ENCODE measurements at places on chromosomes 12 and 14.

DNA sequence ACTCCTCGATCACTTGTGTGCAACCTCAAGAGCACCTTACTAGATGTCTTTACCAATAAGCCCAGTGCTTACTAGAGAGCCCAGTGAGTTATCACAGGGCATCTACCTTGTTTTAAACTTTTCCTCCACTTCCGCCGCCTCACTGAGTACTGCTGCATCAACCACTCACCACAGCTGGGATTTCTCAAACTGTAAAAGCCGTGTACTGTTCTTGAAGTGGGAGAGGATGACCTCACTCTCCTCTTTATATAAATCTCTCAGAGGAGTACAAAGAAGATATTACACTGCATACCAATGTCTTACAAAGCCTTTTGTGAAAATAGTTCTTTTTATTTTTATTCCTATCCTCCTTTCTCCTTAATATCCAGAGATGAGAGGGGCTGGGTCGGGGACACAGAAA, 94.1 kb downstream of the PLCZ1 start:
- DNase-seq: no peak

- DNase-seq: no peak
Measured at GRCh38 chr14:96029089-96029645, 10.0 kb upstream of the C14orf132 start.

- no peak for DNase-seq
Measured at GRCh38 chr12:4630262-4630661, 18.6 kb downstream of the AKAP3 start.

DNA sequence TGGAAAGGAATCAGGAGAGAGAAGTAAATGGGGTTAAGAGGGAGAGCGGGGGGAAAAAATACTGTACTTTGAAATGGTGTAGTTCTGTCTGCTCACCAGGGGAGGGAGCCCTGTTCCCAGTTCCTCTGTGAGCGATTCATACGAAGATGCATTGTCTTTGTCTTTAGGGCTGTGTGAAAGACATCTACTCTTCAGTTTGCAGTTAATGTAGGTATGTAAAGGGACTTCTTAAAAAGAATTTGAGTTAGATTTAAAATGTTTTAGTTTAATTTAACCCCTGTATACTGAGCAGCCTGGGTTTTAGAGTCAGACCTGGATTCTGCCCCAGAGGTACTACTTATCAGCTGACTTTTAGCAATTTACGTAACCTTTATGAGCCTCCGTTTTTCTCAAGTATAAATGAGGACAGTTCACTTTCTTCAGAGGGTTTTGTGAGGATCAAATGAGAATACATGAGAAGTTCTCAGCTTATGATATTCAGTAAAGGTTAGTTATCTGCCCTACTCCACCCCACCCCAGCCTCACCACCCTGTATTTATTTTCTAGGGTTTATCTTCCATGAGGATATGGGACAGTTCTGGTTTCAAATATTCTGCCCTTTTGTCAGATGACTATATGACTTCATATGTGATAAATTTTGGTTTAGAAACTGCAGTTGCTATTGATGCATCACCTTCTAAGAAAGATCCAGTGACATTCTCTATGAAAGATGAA, 82.5 kb upstream of the EVL start:
- DNase-seq: no peak

GRCh38 chr12:79023261-79023660, 158.7 kb downstream of the SYT1 start:
- DNase-seq: no peak

GRCh38 chr12:80805106-80805505, 88.4 kb downstream of the MYF5 start:
- no peak for DNase-seq

DNA sequence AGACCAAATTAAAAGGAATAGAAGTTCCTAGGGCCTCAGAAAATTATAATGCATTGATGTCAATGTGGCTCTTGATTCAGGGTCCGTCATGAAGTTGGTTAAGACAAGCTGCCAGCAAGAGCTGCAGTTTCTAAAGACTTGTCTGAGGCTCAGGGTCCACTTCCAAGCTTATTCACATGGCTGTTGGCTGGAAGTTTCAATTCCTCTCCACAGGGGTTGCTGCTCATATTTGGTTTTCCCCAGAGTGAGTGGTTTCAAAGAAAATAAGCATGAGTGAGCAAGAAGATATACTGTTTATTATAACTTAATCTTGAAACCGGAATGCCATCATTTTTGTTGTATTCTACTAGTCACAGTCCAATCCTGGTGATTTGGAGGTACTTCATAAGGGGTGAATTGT, 1247.4 kb downstream of the LRFN5 start:
- DNase-seq: no peak

DNA sequence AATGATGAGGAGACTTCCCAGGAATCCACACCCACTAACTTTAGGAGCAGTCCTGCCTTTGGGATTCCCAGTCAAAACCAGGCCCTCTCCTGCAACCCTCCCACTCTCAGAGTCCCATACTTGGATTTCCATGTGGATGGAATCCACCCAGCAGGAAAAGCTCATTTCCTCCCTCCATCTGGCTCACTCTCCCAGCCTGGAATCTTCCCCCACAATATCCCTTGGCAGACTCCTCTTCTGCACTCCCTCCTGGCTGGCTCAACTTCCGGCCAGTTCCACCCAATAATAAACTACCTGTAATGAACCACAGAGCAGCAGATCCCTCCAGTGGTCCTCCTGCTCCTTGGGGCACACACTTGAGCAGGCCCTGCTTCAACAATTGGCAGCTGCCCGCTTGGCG, 102.8 kb upstream of the EGLN3 start:
- DNase-seq: no peak

GRCh38 chr14:92426237-92426636, 87.3 kb upstream of the RIN3 start:
- DNase-seq: no peak

GRCh38 chr12:7376196-7376595, 67.8 kb downstream of the CD163L1 start:
- DNase-seq: no peak

DNA sequence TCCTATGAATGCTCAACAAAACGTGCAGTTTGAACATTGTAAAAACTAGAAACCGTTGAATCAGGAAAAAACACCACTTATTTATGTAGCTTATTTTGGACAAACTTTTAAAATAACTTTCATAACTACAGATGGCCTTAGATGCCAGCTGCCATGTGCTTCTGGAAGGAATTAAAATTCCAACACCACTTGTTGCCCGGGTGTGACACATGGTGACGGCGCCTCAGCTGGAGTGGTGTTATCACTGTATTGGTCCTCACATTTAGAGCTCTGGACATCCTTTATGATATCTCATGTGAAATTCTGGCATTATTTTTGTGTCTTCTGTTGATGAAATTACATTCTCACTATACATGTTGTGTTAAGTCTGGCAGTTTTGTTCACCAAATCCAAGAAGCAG, 211.0 kb downstream of the IPO8 start:
- DNase-seq: no peak

DNA sequence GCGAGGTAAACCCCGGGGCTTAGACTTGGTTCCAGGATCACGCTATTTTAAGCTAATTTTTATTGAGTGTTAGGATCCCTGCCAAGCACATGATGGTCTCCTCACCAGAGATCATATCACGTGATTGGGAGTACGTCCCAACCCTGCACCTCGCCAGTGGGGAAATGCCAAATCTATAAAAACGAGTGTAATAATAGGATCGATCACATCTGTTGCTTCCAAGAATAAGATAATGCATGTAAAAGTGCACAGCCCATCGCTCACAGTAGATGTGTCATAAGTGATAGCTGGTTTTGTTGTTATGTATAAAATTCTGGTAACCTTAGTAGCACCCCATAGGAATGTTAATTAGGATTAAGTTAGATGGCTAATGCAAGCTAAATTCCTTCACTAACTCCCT, 581.0 kb upstream of the TMEM132C start:
- no peak for DNase-seq

DNA sequence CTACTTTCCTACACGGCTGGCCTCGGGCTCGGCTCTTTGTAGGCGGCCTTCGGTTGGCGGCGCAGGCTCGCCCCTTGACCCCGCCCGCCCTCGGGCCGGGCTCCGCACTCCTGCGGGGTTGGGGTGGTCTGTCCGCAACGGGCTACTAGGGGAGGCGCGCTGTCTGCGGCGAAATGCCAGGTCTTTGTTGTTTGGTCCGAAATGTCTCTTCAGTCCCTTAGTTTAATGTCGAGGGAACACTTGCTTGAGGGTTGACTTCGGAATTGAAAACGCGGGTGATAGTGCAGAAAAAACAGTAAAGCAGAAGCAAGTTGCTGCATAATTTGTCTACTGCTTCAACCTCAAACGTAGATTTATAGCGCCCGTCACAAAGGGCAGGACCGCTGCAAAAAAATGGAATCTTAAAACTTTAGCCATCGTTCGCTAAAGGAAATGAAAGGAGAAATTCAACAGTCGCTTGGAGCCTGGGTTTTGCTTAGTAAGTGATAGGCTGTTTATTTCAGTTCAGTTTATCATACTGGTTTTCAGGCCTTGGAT, 390 bp downstream of the JKAMP start:
- DNase-seq: no peak

- DNase-seq: no peak
Measured at GRCh38 chr12:76374386-76375020, 26.3 kb upstream of the BBS10 start.

DNA sequence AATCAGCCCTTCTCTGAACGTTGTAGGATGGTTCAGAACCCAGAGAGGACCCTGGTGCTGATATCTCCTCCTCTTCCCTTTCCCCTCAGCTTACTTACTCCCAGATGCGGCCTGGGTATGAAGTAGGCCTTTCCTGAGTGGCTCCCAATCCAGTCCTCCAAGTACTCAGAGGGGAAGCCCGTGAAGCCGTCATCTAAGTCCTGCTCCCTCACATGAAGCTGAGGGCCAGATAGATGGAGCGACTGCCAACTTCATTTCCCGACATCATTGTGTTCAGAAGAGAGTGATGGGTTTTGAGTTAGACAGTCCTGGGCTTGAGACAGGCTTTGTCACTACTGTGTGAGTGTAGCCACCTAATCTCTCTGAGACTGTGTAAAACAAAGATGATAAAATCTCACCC, 2.7 kb downstream of the APOLD1 start:
- no peak for DNase-seq

DNA sequence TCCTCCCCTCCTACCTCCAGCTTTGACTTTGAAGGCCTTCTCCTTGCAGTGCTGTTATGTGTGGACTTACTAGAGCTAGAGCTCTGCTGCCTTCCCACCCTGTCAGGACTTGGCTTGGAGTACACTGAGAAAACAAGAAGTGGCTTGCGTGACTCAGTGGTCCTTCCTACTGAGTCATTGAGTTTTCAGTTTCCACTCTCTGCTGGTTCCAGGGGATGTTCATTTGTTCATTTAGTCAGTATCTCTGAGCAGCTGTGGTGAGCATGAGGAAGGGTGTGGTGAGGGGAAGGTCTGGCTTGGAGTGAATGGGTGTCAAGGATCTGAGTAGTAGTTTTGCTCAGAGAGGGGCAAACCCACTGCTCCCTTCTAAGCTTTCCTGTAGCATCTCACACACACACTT, 17.2 kb upstream of the ELK3 start:
- DNase-seq: no peak

GRCh38 chr12:87198181-87198580, 831.0 kb downstream of the C12orf50 start:
- no peak for DNase-seq

DNA sequence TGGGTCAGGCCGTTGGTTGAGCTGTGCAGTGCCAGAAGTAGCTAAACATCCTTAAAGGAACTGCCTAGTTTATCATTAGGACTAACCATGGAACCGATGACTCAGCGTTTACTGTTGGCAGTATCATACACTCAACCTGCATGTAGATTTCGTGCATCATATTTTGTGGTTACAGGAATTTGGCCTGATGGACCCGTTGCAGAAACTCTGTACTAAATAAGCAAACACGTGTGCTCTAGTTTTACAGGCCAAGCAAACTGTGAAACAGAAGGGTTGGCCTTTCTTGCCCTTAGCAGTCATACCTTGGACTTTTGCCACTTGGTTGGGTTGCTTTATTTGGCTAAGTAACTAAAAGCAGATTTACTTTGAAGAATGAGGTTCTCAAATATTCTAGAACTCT, 35.6 kb downstream of the DGLUCY start:
- no peak for DNase-seq

GRCh38 chr14:72891666-72892102, 2.2 kb downstream of the DPF3 start:
- no peak for DNase-seq

DNA sequence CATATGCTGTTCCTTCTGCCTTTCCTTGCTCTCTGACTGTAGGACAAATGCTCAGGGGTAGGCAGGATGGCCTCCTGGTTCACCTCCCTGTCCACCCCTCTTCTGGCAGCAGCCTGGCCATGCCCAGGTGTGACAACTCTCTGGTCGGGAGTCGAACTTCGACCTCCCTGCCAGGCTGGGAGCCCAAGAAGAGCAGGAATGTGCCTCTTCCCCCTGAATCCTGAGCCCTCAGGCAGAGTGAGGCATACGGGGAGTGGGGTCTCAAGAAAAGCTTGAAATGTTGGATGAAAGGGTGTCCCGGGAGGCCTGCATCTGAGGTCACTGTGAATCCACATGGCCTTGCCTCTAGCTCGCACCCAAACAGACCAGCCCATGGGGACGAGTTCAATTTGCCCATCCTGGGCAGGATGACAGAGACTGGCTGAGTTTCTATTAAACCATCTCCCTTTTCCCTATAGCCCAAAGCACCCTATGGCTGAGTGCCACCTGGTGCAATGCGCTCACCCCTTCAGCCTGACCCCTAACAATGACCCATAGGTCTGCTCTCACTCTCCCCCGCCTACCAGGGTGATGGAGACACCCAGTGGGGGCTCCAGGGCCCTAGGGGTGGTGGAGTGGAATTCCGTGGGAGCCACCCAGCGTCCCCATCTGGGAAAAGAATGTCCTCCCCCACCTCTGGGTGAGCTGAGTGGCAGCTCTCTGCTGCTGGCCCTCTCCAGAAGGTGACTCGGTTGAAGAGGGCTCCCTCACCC, 52.9 kb upstream of the DIO3 start:
- DNase-seq: no peak

DNA sequence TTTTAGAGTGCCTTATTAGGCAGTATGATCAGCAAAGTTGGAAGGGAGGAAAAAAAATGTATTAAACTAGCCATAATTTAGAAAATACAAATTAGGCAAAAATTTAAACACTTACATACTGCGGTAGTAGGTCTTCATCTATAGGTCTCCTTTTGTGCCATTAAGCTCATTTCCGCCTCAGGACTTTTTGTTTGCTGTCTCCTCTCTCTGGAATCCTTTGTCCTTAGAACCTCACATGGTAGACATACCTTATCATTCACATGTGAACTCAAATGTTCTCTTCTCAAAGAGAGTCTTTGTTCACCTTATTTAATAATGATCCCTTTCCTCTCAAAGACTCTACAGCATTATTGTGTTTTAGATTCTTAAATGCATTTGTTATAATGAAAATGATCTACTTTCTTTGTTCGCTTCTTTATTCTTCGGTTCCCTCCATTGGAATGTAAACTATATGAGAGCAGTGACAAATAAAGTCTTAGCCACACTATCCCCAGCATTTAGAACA, 14.7 kb downstream of the FANCM start:
- DNase-seq: no peak

DNA sequence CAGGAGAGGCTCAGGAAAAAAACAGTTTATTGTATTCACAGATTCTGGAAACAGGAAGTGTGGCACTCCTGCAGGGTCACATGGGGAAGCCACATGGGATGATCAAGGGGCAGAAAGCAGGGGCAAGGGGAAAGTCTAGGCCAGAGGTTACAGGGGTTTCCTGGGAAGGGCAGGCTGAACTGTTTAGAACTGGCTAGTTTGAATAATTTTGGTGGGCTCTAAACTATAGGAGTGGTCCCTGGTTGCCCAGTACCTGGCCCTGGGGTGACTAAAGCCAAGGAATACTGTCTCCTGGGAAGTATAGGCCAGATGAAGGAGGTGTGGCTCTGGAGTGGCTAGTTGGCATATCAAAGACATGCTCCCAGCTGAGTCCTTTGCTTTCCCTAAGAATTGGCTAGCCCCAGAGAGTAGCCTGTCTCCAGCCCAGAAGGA, 169.2 kb downstream of the SLC41A2 start:
- DNase-seq: no peak

GRCh38 chr12:10358969-10359368, 30.9 kb downstream of the KLRK1 start:
- no peak for DNase-seq

Data from D721Med (cell line).